ENCODE measurements at places on chromosomes 16 and 17.

DNA sequence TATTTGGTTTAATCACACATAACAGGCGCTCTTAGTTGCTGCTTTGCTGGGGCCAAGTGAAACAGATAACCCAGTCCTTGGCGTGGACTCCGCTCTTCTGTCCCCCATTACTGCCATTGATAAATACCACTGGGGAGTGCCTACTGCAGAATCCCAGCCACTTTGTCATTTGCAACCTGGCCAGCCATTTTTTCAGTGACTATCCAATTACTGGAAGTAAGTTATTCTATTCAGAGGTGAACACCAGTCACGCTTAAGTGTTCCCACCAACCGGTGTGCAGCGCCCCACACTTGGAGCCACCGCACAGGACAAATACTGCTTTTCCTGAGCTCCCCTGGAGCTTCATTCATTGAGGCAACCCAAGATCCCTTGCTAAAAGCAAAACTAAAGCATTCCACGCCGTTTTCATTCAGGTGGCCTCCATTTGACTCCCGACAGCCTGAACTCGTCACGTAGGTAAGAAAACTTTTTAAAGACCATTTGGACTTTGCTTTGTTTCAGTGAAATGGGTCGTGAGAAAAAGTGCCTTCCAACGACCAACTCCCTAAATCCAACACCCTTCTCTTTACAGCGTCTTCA is 1.8 kb downstream of the USP7 start:
- no peak for DNase-seq

DNA sequence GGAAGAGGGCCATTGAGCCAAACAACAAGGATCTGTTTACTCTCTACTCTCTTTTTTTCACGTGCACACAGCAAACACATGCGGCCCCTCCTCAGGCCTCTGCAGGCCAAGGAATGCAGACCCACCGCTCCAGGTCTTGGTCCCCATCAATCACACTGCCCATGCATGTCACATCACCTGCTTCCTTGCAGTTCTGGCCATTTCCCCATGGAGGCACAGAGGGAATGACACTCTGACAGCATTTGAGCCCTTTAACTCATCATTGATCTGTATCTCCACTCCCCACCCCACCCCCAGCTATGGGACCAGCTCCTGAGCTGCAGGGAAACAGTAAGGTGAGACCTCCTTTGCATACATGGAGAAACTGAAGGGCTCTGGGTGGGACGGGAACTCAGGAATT is 45.9 kb upstream of the MEIOC start:
- DNase-seq: peak; percentile 42

DNA sequence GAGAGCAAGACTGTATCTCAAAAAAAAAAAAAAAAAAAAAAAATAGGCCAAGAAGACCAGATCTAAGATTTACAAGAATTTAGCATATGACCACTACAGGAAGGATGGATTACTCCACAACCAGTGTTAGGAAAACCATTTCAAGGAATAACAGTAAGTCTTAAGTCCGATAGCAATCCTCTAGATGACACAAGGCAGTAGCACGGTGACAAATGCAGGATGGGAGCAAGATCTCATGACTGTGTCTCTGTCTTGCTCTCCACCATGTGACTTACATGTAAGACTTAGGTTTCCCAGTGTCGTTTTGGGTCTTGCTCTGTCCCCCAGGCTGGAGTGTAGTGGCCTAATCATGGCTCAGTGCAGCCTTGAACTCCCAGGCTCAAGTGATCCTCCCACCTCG is 27.8 kb downstream of the C16orf96 start:
- DNase-seq: no peak

- no peak for DNase-seq
Observed at GRCh38 chr16:84120023-84120422, 3.3 kb upstream of the MBTPS1 start.

DNA sequence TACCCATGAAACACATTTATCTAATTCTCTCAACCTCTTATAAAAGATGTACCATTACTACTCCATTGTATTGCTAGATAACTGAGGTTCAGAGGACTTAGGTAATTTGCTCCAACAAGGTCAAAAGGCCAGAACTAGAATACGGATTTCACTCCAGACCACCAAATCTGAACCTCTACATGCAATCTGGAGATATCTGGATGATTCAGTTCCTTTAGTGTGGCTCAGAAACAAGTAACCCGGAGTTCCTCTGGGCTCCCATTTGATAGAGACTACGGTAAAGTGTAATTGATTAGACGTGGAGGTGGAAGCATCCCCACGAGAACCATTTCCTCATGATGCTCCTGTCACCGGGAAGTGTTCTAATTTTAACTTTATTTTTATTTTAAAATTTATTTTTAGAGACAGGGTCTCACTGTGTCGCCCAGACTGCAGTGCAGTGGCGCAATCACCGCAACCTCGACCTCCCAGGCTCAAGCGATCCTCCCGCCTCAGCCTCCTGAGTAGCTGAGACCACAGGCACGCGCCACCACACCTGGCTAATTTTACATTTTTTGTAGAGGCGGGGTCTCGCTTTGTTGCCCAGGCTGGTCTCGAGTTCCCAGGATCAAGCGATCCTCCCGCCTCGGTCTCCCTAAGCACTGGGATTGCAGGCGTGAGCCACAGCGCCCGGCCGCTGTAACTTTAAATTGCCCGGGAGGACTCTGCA is 608 bp upstream of the COX10 start:
- no peak for DNase-seq

GRCh38 chr16:53626811-53627210 is 76.8 kb downstream of the RPGRIP1L start:
- DNase-seq: no peak

DNA sequence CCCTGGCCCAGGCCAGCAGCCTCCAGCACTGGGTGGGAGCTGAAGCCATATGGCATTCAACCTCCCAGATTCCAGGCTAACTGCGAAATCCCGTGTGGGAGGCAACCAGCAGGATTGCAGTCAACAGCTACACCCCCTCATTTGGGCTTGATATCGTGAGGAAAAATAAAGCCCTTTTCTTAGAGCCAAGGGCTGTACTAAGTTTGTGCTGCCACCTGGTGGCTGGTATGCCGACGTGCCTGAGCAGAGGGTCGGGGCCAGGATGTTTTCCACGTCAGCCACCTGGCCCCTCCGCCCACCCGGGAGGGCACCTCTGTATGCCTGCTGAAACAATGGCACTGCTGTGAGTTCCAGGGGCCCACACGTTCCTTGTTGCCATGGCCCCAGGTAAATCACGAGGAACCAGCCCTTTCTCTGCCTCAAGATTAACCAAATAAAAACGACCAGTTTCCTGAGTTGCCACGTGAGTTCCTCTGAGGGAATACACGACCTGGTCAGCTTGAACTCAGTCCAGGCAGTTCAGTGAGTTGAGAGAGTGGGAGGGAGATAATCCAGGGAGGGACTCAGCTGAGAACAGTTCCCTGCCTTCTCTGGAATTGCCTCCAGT is 9.0 kb downstream of the TMEM98 start:
- DNase-seq: peak; percentile 81

DNA sequence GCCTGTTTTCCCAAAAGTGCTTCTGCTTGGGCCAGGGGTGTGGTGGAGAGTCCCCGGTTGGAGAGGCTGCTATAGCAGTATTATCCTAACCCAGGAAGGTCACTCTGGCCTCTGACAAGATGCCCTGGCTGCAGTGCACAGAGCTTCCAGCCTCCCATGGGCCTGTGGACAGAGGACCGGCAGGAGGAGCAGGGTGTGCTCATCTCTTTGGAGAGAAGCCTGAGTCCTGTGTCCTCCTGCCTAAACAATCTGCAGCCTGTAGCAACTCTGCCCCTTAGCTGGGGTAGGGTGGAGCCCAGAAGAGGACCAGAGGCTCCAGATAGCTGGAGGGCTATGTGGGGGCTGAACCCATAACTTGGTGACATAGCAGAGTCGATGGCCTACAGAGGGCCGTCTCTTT is 78.0 kb downstream of the MPRIP start:
- no peak for DNase-seq

DNA sequence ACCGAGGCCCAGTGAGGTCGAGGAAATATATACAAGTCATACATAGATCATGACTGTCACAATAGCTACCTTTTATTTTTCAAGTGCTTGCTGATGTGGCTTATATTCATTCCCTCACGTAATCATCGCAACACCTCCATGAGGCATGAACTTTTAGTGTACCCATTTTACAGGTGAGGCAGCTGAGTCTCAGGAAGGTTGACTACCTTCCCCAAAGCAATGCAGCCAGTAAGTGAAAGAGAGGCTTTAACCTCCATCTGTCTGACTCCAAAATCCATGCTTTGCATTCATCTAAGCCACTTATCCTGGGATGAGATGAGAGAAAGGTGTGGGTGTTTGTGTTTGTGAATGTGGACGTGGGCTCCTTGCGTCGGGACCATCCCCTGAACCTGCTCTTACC is 30.8 kb downstream of the CALB2 start:
- DNase-seq: no peak

DNA sequence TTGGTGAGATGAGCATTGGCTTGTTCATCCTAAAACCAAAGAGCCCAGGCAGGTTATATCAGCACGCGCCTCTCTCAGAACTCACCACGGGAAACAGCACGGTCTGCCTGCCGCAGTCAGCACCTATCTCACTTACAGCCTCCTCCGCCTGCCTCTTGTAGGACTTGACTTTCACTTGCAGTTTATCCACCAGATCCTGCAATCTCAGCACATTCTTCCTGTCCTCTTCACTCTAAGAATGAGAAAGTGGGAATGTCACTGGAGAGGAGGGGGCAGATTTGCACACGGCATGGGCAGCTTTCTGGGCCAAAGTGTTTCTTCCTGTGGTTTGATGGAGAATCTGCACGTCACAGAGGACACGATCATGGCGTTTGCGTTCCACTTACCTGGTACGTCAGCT is 27.4 kb downstream of the MYH3 start:
- DNase-seq: no peak

- DNase-seq: no peak
Observed at GRCh38 chr17:19991252-19991885, 13.7 kb upstream of the AKAP10 start.

DNA sequence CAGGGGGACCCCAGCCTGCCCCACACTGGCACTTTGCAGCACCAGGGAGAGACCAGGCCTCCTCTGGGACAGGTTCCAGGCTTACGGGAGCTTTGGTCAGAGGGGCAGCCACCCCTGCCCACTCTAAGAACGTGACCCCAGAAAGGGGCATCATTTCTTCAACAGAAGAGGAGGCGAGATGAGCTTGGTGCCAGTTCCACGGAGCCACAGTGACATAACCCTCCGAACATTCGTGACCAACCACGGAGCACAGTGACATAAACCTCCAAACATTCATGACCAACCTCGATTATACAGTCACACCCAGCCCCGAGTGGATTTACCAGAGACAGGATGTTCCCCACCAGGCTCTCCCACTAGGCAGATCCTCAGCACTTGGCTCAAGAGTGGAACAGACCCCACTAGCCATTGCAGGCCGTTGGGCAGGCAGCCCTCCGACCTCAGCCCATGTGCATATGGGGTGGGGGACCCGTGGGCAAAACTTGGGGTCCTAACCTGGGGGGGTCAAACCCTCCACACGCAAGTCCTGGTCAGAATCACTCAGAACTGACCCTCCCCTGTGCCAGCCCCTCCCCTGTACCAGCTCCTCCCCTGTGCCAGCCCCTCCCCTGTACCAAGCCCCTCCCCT is 112.9 kb downstream of the METRNL start:
- DNase-seq: no peak

DNA sequence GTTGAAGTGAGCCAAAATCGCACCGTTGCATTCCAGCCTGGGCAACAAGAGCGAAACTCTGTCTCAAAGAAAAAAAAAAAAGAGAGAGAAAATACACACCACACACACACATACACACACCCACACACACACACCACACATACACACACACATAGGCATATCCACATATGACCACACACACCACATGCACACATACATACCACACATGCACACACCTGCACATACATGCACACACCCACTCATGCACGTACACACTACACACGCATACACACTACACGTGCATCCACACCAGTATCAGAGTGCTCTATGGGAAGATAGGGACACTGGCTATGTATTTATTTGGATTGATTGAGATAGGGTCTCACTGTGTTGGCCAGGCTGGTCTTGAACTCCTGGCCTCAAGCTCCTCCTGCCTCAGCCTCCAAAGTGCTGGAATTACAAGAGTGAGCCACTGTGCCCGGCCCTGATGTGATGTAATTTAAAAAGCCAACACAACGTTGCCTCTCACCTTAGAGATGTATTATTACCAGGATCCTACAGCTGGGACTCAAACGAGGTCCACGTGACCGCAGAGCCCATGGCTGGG is 17.8 kb upstream of the GINS2 start:
- DNase-seq: no peak

DNA sequence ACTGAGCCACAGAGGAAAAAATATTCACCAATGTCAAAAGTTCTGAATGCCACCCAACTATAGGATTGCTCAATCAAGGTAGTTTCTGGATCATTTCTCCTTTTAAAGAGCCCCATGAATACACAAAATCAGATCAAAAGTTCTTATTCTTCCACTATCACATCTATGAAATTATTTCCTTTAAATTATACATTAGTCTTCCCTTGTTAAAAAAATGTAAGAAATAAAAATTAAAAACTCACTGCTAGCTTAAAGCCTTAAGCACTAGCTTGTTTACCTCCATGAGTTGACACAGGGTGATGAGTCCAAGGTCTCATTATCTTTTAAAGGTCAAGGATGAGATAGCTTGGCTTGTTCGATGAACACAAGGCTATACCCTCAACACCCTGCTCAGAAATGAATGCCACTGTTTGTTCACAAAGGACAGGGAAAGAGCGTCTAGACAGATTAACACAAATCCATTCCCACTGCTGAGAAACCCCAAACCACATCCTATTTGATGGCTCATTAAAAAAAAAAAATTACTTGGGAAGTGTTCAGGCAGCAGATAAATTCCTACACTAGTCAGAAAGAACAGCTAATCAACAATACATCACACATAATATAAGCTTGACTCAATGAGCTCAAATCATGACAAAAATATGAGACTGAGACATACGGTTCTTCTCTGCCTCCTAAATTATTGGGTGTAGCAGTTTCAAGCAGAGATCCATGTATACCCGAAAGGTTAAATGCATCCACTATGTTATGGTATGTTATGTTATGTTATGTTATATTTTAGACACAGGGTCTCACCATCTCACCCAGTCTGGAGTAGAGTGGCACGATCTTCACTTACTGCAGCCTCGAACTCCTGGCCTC is 118.9 kb downstream of the PARN start:
- no peak for DNase-seq

Data from progenitor cell of endocrine pancreas (in vitro differentiated cells).